ENCODE measurements at places on chromosomes 4 and X.

DNA sequence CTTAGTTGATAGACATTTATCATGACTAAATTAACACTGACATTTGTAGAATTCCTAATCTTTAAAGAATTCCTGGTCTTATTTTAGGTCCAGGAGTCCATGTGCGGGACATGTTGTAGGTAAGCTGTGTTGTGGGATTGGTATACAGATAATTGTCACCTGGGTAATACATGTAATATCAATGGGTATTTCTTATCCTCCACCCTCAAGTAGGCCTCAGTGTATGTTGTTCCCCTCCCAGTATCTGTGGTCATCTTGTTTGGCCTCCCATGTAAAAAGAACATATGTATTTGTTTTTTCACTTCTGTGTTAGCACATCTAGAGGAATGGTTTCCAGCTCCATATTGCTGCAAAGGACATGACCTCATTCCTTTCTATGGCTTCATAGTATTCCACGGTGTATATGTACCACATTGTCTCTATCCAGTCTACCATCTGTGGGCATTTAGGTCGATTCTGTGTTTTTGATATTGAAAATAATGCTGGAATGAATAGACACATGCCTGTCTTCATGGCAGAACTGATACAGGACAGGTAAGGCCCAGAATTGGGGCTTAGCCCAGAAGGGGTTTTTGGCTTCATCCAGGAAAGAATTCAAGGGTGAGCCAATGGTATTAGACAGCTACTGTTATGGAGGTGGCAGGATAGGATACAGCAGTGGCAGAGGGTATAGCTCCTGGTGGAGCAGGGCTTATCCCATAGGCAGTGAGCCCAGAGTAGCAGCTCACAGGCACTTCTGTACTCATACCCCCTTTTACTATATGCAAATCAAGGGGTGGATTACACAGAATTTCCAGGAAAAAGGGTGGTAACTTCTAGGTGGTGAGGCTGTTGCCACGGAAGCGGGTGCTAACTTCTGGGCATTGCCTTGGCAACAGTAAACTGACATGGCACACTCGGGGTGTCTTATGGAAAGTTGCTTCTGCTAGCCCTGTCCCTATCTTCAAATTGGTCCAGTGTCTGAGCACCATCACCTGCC is 66.1 kb upstream of the WDR1 start:
- no peak for DNase-seq

DNA sequence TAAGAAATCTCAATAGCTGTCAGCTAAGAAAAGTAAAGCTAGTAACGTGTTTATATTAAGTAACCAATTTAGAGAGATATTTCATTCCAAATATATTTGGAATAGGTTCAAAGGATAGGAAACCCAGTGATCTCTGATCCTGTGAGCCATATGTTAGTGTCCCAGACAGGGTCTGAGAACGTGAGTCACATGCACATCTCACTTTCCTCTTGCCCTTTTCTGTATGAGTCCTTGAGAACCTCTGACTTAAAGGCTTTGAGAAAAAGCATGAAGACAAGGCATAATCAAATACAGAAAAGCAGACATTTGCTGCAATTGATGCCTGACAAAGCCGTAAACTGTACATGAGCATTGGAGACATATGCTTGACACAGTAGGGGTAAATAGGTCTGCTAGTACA is 655.1 kb upstream of the ADGRL3 start:
- DNase-seq, result no peak

DNA sequence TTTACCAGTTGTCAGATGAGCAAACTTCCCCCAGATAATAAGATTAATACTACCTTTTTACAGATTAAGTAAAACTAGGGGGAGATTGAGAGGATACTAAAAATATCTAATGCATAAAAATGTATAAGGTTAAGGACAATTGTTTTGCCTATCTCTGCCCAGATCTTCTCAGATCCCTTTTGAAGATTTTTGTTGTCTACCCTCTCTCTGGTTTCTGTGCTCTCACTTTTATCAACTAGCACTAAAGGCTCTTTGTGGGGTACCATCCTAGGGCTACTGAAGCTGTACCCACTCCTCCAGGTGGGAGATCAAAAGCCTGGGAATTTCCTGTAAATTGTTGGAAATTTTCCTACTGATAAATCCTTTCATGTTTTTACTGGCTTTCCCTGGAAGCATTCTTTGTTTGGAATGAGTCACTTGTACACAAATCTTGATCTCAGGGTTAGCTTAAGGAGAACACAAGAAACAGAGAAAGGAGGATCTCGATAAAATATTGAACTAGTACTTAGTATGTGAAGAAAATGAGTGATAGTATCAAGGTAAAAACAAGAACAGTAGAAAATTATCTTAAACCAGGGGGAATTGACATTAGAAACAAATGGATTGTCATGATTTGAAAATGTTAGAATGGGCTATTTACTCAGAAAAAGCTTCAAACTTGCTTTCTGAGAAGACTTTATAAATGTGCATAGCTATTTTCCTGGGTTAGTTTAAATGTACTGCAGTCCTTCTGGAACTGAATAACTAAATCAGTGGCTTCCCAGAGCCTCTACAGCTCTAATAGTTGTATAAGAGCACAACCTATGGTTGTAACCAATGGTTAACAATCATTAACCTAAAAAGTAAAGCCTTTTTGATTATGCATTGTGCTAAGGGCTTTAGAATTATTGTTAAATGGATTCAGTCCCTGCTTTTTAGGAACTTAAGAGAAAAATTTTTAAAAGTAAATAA is 679.9 kb upstream of the MAGEB2 start:
- DNase-seq, result no peak

- DNase-seq, result no peak
Measured at GRCh38 chr4:182585321-182585720, 331.9 kb downstream of the DCTD start.

GRCh38 chrX:132918523-132918922 is 39.9 kb downstream of the HS6ST2 start:
- DNase-seq, result no peak

DNA sequence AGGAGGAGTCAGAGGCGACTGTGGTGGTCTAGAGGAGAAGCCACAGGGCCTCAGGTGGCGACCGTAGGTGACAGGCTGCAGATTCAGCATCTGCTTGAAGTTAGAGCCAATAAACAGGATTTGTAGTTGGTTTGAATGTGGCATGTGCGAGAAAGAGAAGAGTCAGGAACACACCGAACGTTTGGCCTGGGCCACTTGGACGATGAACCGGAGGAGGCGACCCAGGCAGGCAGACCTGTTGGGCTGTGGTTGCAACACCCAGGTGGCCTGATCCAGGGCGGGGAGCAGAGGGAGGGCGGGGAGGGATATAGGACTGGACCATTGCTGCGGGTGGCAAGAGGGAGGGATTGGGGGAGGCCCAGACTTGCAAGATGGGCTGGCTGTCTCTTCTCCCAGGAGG is 10.0 kb upstream of the PSAPL1 start:
- no peak for DNase-seq

- DNase-seq, result no peak
Measured at GRCh38 chr4:176309046-176309445, 10.7 kb upstream of the SPCS3 start.

DNA sequence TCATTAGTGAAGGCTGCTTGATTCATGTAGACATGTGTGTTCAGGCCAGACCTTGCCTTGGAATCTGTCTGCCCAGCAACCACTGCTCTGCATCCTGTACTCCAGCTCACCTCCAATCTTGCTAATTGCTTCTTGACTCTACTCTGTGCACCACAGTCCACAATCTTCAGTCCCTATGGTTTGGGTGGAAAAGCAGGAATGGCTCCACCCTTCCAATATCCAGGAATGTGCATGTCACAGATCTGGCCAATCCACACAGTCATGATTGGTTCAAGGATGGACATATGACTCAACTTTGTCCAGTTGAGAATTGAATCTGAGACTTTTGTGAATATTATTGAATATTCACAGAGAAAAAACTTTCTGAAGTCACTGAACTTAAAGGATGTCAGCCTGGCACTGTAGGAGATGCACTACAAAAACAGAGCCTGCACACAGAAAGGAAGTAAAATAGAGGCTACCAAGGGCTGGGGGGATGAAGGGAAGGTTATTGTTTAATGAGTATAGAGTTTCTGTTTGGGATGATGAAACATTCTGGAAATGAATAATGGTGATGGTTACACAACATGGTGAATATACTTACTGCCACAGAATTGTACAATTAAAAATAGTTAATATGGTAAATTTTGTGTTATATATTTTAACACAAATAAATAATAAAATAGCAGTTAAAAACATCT is 161.3 kb upstream of the USP38 start:
- no peak for DNase-seq

- DNase-seq, result no peak
Measured at GRCh38 chrX:81390237-81390636, 188.3 kb downstream of the SH3BGRL start.

DNA sequence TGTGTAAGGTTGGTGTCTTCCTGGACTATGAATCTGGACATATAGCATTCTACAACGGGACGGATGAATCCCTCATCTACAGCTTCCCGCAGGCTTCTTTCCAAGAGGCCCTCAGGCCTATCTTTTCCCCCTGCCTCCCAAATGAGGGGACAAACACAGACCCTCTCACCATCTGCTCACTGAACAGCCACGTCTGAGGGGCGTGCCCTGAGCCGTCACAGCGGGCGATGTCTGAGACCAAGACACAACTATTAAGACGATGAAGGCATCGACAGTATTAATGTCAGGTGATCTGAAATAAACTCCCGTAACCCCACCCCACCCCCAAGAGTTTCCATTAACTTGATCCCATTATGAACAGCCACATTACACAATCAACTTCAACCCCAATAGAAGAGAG is 7.9 kb downstream of the TRIML1 start:
- DNase-seq, result no peak

DNA sequence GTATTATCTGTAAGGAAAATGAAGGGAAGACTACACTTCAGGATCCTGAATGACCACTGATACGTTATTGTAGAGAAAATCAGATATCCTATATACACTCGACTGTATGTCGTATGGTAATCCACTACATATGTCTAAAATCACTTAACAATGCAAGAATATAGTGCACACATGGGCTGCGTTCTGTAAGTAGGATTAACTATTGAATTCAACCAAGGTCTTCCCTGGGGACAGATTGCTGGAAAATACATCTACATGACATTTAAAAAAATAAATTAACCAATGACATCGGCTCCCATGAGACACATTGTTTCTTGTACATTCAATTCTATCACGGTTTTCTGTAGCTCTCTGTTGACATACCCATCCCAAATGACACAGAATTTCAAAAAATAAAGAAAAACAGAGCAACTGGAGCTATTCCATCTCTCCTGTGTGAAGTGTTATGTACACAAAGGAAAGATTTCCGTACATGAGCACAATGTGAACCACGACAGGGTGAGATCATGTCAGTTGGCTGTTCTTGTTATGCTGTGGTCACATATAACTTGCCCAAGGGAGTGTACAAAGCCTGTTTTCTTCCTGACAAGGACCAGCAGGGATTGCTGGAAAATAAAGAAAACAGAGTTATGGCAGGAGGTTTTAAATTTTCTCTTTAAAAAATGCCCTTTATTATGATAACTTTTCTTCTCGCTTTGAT is 6.1 kb downstream of the ENOX2 start:
- no peak for DNase-seq

DNA sequence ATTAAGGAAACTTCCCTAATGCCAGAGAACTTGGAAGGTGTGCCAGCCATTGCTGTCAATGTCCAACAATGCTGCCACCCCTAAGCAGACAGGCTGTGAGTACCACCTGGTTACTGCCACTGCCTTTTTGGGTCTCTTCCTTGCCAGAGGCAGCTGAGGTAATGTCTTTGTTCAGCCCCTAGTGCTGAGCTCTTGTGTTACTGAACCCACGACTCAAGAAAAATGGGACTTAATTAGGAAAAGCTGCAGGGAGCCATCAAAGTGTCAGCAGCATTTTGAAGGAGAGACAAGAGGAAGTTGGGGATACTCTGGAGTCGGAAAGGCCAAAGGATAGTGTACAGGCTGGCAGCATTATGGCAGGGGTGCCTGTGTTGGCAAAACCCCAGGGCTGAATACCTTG is 283.7 kb downstream of the AFF2 start:
- DNase-seq, result no peak

GRCh38 chrX:118347131-118347530 is 1.2 kb downstream of the WDR44 start:
- no peak for DNase-seq

DNA sequence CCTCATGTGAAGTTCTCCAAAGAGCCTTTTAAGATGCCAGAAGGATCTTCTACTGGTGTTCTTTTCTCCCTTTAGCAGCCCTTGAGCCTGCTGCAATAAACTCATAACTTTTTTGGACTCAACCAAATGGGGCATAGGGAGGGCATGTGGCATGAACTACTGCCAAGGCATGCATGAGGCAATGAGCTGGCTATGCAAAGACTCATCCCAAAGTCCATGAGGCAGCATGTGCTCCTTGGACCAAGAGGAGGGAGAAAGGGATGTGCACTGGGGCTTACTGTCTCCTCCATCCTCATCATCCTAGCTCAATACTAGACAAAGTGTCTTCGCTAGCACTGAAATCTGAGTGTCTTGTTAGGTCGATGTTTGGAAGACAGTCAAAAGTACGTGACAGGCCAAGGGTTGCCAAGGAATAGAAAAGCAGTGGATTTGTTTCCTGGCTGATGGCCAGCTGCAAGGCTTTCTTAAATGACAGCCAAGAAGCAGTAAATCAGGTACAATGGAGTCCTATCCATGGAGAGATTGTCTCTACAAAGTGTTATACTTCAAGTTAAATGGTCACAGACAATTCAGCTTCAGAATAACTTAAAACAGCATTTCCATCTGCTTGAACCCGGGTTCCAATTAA is 44.5 kb upstream of the ATXN3L start:
- DNase-seq, result no peak

GRCh38 chr4:152565333-152565732 is 29.4 kb upstream of the FBXW7 start:
- DNase-seq, result no peak

DNA sequence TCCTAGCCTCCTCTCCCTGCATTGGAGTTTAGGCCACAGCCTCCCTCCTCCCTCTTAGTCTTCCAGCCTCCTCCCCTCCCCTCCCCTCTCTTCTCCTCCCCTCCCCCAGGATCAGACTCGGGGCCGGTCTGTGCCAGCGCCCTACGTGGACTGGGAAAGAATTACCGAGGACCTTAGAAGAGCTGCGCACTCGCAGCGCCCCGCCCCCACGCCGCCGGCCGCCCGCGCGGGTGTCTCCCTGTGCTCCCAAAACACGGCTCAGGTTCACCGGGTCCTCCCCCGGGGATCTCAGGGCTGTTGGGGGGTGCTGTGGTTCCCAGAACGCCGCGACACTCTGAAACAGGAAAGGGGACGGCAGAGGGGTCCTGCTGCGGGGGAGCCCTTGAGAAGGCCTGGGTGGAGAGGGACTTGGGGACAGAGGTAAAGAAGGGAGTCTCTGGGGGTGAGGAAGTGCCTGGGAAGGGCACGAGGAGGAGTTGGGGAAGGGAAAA is 122.3 kb upstream of the TBL1X start:
- DNase-seq, result no peak

All from HFF-Myc (cell line).